GM23248 (cell line): ENCODE measurements at places on chromosomes 6 and 20. TPM values are rescaled to one million over a fixed set of nuclear protein-coding genes. Genes with fewer than 3 reads are reported as not detected.

- DNase-seq = peak; percentile 62
These were observed 85.8 kb downstream of the PLCG1 start for GRCh38 chr20:41223112-41223511.

DNA sequence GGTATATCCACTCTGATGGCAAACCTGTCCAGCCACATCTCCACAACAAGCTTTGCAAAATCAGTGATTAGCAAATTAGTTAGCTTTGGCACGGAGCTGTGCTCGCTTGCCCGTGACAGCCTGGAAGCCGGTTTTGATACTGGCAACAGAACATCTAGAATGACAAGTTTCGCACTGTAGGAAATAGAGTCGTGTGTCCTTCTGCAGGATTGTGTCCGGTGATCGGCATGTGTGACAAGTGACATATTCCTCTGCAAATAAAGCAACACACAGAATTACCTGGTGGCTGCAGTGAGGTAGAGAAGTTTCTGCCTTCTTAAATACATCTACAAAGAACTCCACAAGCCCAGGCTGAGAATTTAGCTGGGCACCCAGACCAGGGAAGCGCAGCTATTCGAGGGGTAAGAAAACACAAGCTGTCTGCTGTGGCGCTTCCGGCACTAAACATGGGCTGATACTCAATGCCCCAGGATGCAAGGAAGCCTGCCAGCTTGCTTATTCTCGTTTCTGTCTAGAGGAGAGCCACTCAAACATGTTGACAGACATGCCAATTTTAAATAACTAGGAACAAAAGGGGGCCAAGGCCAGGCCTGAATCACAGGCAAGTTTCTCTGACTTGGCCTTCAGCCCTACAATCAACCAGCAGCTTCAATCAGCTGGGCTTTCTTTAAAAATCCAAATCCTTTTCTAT is 22.2 kb downstream of the EIF2S2 start:
- no peak for DNase-seq

- no peak for DNase-seq
These were observed 38.3 kb upstream of the SYNJ2 start for GRCh38 chr6:157943249-157943963.

DNA sequence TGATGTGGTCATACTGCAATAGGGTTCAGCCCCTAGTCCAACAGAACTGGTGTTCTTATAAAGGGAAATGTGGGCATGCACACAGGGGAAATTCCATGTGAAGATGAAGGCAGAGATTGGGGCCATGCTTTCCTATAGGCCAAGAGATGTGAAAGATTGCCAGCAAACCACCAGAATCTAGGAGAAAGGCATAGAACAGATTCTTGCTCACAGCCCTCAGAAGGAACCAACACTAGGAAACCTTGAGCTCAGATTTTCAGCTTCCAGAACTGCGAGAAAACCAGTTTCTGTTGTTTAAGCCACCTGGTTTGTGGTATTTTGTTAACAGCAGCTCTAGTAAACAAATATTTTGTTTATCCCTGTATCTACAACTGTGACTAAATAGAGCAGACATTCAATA is 197.6 kb upstream of the CITED2 start:
- DNase-seq = no peak

DNA sequence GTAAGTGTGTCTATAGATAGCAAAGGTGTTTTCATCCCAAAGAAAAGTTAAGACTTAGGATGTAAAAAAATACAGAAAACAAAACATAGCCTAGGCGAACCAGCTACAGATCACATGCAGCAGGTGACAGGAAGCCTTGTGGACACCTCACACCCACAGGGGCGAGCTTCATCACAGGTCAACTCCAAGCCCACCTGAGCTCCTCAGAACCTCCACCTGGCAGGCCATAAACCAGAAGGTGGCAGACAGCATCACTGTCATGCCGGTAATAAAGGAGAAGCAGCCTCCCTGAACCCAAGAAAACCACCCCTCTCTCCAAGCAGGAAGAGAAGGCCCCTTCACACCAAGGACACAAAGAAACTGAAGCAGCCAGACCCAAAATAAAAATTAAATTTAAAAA is 1.0 kb downstream of the RALGAPA2 start:
- no peak for DNase-seq

- peak; percentile 7 for DNase-seq
These were observed 30.9 kb upstream of the RIMS1 start for GRCh38 chr6:71855406-71855805.

DNA sequence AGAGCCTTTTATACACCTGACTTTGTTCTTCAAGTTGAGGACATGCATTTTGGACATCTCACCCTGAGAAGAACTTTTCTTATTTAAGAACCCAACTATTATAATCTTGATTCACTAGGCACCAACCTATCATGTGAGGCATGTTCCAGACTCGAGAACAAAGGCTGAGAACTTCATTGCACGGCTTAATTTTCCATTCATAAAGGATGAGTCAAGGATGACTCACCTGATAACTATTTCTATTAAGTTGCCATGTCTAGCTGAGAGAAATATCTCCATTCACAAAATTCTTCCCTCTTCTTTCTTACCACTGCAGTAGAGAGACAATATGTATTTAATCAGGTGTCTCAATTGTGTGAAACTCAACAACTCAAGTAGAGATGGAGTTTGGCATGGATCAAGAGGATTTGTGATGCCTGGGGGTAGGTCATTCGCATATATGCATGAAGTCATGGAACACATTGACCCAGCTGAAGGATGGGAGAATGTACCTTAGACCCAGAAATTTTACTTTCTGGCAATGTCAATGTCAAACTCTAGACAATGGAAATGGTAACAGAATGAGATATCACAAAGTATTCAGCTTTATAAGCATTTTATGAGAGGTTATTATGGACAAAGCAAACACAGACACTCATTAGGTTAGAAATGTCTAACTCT is 208.7 kb upstream of the PRND start:
- peak; percentile 92 for DNase-seq

- DNase-seq = no peak
These were observed 76.3 kb downstream of the PLCB4 start for GRCh38 chr20:9145142-9145541.

- no peak for DNase-seq
These were observed 1.5 kb downstream of the SLC23A2 start for GRCh38 chr20:4999788-5000187.

- peak; percentile 24 for DNase-seq
These were observed 94.9 kb downstream of the OGFRL1 start for GRCh38 chr6:71383476-71383875.

DNA sequence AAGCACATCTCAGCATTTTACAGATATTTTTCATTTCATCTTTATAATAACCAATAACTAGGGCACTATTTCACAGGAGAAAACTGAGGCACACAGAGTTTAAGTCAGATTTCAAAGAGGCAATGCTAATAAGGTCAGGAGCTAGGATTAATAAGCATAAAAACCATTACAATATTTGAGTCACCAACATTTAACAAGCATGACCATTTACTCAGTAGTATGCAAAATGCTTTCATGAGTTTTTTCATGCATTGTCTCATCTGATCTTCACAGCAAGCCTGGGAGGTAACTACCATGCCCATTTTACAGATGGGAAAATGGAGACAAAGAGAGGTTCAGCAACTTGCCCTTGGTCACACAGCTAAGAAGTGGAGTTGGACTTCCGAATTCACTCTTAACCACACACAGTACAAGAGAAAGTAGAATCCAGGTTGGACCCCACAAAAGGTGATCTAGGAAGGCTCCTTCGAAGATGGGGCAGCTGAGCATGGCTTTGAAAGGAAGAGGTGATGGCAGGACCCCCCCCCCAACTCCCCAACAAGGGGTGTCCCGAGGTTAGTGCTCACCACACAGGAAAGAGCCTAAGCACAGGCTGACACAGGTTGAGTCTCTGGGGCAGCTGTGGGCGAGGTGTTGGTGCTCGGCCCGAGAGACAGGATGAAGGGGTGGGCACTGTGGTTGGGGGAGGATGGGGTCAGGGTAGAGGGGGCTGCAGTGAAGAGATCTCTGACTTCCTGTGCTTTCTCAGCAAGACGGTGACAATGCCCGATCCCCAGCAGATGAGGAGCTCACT is 108.8 kb downstream of the PREX1 start:
- DNase-seq = no peak

- no peak for DNase-seq
These were observed 711.1 kb upstream of the EPHA7 start for GRCh38 chr6:94130478-94130877.

DNA sequence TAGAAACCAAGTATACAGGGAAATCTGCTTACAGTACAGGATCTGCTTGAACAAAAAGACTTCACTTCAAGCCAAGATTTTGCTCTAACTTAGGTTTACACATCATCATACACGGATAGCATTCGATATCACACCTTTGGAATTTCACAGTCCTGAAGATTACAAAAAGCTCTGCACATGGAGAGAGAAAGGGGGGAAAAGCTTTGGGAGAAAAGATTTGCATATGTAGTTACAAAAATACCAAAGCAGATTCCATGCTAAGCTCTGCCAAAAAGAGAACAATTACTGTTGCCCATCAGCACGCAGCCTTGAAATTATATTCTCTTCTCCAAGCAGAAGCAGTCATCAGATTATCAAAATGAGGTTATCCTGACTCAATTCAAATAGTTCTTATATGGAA is 62.0 kb downstream of the HIVEP2 start:
- peak; percentile 83 for DNase-seq

DNA sequence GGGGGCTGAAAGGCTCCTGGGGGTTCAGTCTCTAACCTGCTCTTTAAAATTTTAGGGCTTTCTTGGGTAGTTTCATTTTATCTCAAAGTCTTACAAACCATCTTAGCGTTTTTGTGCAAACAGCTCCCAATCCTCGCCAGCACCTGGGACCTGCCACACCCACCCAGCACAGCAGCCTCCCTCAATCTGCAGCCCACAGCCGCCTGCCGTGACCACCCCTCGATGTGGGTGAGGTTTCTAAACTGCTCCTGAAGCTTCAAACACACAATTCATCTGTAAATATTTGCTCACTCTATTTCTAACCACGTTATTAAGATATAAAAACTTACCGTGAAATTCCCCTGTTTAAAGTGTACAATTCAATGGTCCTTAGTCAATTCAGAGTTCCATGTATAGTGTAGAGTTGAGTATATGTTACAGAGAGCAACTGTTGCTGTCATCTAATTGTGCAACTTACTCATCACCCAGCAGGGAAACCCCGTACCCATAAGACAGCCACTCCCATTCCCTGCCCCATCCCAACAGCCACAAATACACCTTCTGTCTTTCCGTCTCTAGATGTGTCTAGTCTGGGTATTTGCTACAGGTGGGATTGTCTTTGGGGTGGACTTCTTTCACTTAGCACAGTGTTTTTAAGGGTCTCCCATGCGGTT is 381.0 kb downstream of the TAF4 start:
- DNase-seq = no peak

The CDH4 gene
- 3.9 and 4.4 TPM in 2 replicates for total RNA-seq

The BPI gene
- not detected in 2 replicates for total RNA-seq

The NCOA3 gene
- 36.4 and 36.6 TPM in 2 replicates for total RNA-seq

The TAP2 gene
- total RNA-seq = 2.2 and 5.4 TPM in 2 replicates

The WFDC9 gene
- total RNA-seq = not detected in 2 replicates

The HLA-DRA gene
- 0.89 TPM in 1 of 2 replicates, not detected in the other for total RNA-seq

The SPO11 gene
- total RNA-seq = not detected in 2 replicates

The PCED1A gene
- 36.8 and 39.2 TPM in 2 replicates for total RNA-seq

The WASF1 gene
- 12.3 and 14.4 TPM in 2 replicates for total RNA-seq

The DLL1 gene
- 0.38 and 0.86 TPM in 2 replicates for total RNA-seq
